Mucosa of gallbladder (tissue), 1 donor: ENCODE measurements at places on chromosomes 11 and 22. TPM values are rescaled to one million over a fixed set of nuclear protein-coding genes. Genes with fewer than 3 reads are reported as not detected.

Gene TMEM80
- 52.0 TPM for total RNA-seq

DNA sequence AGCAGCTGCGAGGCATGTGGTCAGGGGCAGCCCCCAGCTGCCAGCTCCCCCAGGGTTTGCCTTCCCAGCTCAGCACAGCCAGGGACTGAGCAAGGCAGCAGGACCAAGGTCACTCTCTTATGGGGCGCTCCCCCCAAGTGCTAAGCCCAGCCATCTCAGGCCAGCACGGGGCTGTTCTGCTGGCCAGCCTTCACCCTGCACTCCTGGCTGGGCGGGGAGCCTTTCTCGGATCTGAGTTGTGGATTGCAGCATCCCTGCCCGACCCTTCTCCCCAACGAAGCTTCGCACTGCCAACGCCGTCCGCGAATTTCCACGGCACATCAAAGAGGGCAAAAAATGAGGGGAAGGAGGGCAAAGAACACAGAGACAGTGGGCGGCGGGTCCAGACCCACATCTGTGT lies 42.5 kb upstream of the GAL start:
- DNase-seq = no peak

DNA sequence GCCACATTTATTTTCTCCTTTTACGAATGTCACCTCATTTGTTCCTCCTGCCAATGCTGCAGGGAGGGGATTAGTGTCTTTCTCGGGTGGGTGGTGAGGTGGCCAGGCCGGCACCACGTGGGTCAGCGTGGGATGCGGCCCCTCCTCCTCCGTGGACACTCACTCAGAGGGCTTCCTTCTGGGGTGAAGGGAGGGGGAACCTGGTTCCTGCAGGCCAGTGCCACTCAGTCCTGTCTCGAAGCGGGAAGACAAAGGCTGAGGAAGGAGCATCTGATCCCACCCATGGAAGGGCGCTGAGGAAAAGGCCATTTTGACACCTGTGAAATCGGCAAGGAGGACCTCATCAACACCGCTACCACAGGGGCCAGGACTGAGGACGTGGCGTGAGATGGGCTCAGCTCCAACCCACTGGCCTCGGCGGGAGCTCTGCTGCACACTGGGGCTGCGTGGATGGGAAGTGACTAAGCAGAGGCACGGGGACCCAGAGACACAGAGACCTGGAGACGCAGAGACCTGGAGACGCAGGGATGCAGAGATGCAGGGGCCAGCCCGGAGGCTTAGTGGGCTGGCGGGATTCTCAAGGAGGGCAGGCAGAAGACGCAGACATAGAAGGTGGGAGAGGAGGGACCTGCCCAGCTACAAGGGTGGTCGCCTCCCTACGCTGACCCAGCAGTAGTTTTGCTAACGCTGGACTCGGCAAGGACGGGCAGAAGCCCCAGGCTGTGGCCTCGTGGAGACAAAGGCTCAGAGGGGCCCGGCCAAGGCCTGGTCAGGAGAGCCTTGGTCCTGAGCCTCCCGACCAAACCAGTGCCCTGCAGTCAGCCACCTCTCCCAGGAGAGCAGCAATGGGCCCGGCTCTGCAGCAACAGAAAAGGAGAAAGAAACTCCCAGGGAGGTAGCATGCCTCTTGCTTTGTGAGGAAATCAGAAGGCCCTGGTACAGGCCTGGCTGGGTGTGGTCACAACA lies 1071.2 kb downstream of the BRD1 start:
- peak; percentile 3 for DNase-seq

- DNase-seq = no peak
These were observed 934 bp downstream of the HSD17B12 start for GRCh38 chr11:43681401-43681942.

Gene C11orf87
- total RNA-seq = not detected

Gene KCNJ1
- not detected for total RNA-seq

DNA sequence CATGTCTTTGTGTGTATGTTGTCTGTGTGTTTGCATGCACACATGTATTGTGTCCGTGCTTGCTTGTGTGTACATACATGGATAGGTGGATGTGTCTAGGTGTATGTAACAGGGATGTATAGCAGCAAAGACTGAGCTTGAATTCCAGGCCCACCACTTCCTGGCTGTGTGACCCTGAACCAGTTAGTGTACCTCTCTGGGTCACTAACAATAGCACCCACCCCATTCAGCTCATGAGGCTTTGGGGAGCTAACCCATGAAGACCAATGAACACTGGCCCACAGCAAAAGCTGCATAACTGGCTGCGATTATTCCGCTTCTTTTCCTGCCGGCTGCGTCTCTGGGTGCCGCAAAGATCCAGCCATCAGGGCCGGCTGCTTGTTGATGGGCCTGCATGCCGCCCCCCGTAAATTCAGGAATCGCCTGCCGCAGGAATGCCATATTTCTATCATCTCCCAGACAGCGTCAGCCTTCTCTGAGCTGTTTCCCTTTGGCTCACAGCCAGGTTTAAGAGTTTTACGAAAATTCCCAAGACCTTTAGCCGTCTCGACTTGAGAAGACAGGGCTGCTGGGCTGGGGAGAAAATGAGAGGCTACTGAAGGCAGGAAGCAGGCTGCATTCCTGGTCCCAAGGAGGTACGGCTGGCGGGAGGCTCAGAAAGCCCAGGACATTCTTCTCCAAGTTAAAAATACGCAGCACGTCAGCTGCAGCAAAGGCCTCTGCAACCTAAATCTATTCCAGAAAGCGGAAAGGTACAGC lies 224.6 kb downstream of the MN1 start:
- peak; percentile 20 for DNase-seq

- DNase-seq = no peak
These were observed 155.7 kb downstream of the NAV2 start for GRCh38 chr11:19868281-19868821.

Gene CATSPER1
- total RNA-seq = 0.92 TPM

Gene OTOG
- 0.12 TPM for total RNA-seq

DNA sequence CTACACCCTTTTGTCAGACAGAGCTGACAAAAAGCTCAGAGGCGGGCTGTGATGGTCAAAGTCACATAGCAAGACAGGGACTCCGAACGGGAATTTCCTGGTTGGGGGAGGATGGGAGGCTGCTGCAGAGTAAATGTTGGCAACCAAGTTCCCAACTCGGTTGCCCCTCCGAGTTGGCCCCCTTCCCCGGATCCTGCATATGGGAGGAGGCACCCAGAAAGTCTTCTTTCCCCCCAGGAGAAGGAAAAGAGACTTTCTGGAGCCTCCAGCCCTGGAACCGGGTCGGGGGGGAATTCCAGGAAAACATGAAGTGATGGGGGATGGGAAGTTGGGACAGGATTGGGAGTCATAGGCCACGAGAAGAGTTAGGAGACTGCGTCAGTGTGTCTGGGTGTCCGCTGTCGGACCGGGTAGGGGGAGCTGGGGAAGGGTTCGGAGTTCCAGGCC lies 614 bp downstream of the SELENOM start:
- no peak for DNase-seq

DNA sequence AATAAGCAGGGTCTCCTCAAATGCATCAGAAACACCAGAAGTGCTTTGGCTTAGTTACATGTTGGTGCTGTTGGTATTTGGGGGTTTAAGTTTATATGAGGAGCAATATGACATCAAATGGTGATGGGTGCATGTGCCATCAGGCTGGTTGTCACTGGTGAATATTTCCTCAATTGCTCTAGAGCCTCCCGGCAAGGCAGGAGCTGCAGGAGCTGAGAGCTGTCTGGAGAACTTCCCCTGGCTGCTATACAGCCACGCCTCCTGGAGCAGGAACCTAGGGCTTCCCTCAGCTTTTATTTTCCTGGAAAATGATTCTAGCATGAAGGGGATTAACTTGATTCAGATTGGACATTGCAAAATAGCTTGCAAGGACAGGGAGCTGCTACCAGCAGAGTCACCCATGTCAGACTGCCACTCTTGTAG lies 15.8 kb downstream of the IGLL5 start:
- no peak for DNase-seq
